ENCODE measurements at places on chromosomes 3 and 15.
A peak's percentile ranks its signal among the peaks of the same experiment; 100 is the strongest.

DNA sequence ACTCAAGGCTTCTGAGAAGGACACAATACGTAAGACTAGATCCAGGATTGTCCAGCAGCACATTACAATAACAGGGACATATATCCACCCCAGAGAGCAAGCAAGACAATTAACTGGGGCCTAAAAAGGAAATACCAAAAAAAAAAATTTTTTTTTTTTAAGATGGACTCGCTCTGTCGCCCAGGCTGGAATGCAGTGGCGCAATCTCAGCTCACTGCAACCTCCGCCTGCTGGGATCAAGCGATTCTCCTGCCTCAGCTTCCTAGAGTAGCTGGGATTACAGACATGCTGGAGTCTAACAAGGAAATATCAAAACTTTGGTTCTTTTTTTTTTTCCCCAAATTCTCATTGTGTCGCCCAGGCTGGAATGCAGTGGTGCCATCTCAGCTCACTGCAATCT, 28.8 kb upstream of the IMPDH2 start:
- peak; percentile 13 for DNase-seq

DNA sequence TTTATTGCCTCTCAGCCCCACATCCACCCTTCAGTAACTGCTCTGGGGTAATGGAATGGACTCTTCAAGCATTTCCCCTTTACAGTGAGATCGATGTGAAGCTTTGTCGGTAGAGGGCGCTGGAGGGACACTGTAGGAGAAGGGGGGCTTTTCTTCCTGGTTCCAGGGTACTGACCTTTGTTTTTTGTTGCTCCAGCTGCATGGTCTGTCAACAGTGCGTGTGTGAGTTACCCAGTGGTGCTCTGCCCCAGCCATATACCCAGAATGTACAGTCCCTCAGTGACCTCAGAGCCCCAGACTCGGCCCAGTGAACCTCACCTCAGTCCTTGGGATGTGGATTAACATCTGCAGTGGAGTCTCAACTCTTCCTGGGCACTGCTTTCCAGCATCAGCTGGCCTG, 180.3 kb upstream of the TSC22D2 start:
- DNase-seq, result peak; percentile 83

DNA sequence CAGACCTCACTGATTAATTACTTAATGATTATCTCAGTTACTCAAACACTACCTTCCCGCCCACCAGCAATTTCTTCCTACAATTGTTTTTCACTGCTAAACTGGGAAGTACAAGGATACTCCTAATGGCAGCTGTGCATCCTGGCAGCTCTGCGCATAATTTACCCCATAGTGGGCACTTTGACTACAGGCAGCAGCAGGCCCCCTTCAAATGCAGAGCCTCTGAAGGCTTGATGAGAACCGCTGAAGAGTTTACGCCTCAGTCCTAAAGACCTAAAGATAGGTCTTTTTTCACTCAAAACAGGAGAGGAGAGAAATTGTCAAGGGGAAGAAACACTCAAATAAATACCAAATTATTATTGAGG, 10.7 kb downstream of the CCDC32 start:
- DNase-seq, result no peak

DNA sequence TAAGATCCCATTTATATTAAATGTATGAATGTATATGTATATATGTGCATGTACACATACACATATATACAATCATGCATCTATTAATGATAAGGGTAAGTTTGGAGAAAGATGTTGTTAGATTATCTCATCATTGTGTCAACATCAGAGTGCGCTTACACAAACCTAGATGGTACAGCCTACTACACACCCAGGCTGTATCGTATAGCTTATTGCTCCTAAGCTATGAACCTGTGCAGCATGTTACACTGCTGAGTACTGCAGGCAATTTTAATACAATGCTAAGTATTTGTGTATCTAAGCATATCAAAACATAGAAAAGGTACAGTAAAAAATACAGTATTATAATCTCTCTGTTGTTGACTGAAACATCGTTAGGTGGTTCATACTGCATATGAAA, 57.4 kb upstream of the ABHD17C start:
- no peak for DNase-seq

GRCh38 chr3:107999215-107999775, 91.5 kb downstream of the CD47 start:
- DNase-seq, result no peak

DNA sequence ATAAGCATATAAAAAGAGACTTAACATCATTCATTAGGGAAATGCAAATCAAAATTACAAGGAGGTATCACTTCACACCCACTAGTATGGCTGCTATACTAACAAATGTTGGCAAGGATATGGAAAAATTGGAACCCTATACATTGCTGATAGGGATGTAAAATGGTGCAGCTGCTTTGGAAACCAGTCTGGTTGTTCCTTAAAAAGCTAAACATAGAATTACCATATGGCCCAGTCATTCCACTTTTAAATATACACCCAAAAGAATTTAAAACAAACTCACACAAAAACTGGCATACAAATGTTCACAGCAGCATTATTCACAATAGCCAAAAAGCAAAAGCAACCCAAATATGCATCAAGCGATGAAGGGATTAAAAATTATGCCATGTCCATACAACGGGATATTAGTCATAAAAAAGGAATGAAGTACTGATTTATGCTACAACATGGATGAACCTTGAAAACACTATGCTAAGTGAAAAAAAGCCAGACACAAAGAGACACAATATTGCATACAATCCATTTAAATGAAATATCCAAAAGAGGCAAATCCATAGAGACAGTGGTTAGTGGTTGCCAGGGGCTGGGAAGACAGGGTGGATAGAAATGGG, 118.3 kb downstream of the OSBPL10 start:
- DNase-seq, result peak; percentile 6

DNA sequence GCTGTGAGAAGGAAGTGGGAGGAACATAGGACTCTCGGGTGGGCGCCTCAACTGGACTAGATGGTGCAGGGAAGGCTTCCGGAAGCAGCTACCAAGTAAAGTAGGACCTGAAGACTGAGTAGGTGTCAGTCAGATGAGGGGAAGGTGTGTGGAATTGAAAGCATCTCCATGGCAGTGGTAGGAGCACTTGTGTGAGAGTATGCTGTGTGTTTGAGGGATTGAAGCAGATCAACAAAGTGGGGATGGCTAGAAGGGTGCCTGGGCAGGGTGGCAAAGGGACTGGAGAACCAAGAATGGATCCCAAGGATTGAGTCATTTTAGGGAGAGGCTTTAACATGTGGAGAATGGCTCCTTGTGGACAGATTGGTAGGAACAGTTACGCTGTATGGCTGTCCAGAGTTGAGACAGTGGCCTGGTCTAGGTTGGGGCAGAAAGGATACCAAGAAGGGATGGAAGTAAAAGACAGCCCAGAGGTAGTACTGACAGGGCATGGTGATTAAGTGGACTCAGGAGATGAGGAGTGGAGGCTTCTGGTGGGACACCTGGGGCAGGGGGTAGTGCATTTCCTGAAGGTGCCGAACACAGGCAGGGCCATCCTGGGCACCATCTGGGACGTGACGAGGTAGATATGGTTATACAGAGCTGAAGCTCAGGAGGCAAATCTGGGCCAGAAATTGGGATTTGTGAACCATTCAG, 1.5 kb downstream of the UQCC5 start:
- no peak for DNase-seq

GRCh38 chr3:13947912-13948311, 68.0 kb upstream of the WNT7A start:
- DNase-seq, result no peak

- DNase-seq, result no peak
These were observed 207.7 kb downstream of the NAALADL2 start for GRCh38 chr3:175066617-175067415.

DNA sequence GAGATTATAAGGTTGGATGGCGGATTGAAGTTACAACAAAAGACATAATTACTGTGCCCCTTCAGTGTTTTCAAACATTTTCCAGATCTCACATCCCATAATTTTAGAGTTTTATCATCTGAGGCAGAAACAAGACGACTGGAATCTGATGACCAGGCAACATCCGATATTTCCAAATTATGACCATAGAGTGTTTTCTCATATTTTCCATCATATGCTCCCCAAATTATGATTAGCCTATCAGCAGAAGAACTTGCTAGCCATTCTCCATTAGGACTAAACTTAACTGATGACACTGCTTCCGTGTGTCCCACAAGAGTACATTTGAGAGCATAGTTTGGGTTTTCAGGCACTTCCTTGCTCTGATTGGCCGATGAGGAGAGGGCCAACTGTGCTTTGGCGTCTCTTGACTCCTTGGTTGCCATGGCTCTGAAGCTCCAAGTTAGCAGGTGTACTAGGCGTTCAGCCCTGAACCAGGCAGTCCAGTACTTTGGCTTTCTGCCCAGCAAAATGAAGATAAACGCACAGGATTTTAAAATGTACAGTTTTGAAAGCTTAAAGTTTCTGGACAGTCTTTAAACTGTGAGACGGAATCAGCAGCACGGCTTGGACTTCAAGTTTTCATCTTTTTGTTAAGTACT, 638 bp downstream of the WDR5B start:
- peak; percentile 73 for DNase-seq

DNA sequence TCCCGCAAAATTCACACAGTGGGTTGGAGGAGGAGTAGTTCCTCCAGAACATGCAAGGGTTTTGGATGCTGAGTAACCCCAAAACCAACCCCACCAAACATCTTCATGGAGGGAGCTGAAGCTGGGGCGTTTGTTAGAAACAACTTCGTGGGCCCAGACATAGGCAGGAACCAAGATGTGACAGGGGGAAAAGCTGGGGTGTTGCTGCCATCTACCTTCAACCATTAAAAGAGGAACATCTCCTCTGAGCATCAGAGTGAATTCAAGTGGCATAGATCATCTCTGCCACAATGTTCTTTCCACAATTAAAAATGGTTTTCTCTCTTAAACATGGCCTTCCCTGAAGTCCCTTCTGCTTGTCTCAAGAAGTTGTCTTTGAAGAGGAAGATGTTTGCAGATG, 20.5 kb downstream of the SIDT1 start:
- DNase-seq, result no peak

DNA sequence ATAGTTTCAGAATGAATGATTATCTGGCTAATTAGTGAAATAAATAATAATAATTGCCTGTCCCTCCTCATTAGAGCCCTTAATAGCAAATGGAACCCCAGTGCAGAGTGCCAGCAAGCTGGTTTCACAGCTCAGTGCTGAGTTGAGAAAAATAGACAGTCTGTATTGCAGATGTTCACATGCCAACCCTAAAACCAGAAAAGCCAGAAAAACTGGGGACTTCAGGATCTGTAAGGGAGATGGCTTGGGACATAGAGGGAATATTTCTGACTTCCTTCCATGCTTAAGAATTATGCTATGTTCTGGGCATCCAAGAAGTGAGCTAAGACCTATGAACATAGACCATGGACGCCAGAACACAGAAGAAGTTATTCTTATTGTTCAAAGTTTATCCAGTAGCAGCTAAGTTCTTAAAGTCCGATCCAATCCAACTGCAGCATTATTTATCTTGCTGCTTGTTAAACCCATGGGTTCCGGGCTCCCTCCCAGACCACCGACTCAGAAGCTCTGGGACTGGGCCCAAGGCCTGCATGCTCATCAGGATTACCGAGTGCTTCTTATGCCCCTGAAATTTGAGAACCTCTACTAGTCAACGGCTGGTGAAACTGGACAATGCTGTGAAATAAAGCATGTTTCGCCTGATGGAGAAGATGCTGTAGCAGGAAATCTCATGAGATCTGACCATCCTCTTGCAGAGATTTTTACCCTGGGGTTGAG, 158.3 kb downstream of the FOXB1 start:
- no peak for DNase-seq

GRCh38 chr3:101379658-101380376, 59.4 kb upstream of the IMPG2 start:
- DNase-seq, result no peak

- peak; percentile 79 for DNase-seq
These were observed 1.2 kb downstream of the HRH1 start for GRCh38 chr3:11155341-11156025.

DNA sequence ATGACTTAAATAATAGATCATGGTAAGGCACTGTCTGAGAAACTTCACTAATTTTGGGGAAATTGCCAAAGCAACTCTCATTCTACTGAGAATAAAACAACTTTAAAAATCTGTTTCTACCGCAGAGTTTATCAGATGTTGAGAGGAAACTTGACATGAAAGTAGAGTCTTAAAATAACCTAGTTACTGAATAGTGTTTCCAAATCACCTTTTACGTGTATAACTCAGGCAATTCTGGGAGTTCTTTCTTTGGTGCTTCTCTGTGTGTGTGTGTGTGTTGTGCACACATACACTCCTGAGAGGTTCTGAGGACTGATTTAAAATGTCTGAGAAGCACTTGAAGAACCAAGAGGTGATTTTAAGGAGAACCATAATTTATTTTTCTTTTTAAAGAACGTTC, 236.6 kb downstream of the SV2B start:
- no peak for DNase-seq

DNA sequence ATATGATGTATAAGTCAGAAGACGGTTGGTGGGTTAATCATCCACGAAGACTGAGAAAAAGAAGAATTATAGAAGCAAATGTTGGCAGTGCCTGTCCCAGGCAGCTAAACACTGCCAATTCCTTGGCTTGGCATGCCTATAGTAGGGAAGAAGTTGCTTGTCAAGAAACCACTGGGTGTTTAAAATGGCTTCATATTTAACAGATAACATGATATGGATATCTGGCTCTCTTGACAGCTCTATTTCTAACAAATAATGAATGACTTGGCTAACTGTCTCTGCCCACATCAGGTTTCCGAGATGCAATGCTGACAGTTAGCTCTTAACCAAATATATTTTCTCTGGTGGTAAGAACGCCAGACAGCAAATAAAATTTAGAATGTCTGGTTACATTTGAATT, 341.7 kb upstream of the KCNMB2 start:
- no peak for DNase-seq

- no peak for DNase-seq
These were observed 279.2 kb upstream of the SATB1 start for GRCh38 chr3:18704326-18704725.

DNA sequence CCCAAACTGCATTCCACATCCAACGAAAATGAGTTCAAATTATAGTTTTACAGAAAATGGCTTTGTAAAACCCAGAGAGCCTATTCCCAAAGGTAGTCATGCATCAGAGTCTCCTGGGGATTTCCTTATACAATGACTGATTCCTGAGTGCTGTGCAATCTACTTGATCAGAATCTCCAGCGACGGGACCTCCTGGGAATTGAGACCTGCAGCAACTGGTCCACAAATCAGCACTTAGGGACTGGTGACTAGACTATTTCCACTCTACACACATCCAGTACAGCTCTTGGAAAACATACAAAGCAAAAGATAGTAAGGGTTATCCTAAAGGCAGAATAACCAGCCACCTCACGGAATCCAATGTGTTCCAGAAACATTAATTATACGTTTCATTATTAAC, 871.0 kb upstream of the CFAP20DC start:
- no peak for DNase-seq

DNA sequence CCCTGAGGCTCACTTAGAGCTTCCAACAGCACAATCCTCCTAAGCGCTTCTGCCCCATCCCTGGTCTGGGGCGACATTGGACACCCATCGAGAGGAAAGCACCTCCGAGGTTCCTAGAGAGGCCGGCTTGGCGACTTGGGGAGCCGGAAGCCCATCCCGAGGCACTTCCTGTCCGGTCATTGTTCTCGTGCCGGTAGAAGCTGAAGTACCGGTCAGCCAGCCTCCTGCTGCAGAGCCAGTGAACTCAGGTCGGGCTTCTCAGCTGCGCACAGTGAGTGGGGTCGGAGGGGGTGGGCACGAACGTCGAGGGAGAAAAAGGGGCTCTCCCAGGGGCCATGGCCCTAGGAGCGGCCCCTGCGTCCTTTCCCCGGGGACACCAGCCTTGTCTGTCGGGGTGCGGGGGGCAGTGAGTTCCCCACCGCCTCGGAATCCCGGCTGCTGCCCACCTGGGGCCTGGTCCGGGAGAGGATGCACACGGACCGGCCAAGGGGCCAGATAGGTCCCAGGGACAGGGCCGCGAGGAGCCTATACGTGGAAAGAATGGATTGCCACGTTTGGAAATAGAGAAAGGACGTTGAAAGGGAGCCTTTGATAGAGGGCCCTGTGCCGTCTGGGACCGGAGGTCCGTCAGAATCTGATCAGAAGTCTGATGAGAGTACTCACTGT, at the start of gene ZNF35:
Gene ZNF35, plus strand, starts transcription at position 169 of the 666 bp plus-strand sequence. CDS start 2,336 bp downstream, outside the sequence.
- DNase-seq, result peak; percentile 91
